ENCODE measurements at places on chromosomes 6 and 20.

DNA sequence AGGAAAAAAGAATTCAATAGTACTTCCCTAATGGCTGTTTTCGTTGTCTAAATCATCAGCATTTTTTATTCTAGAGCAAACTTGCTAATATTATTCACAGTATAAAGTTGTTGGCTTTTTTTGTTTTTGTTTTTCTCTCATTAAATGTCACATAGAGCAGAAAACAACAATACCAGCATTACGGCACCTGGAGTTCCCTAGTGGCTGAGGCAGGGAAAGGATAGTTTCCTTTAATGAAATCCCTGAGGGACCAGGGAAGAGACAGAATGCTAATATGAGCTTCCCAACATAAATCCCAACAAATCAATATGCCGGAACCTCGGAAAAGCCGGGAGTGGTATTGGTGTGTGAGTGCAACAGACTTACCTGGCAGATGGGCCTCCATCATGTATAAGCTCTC is 235.2 kb upstream of the ASCC3 start:
- DNase-seq, result peak; percentile 95

DNA sequence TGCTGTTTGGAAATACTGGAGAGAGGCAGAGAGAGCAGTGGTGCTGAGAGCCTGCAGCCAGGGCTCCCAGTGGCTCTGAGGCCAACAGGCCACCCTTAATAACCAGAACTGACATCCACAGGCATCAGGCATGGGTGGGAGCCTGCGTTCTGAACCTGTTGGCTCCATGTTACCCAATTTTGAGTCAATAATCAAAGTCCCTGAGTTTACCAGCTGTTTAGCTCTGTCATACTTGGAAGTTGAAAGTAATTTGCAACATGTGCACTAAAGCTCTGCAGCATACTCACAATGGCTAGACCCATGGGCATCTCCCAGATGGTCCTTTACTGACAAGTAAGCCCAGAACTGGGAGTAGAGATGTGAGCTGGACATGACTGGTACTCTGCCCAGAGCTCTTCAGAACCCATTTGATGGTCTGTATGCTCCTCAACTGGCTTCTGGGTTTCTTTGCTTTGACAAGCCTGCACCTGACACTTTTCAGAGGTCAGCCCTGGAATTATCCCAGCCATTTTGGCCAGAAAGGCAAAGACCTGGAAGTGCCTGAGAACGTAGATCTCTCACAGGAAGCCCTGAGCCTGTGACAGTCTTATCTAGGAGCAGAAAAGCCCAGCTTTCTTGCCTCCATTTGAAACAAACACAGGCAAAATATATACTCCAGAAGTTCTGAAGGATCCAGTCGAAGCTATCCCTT is 122.4 kb upstream of the CITED2 start:
- no peak for DNase-seq

DNA sequence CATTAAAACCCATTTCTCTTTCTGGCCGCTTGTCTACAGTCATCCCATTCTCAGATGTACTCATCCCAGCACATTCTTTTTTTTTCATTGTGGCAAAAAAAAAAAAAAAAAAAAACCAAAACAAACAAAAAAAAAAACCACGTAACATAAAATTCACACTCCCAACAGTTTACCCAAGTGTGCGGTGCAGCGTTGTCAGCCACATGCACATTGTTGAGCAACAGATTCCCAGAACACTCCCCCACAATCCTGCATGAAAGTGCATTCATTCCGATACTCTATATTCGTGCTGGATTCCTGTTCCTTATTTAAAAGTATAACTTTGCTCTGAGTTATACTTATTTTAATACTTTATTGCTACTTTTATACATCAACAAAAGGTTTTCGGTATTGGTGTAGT is 96.0 kb downstream of the SASH1 start:
- no peak for DNase-seq

GRCh38 chr6:37867756-37868446 is 48.4 kb downstream of the ZFAND3 start:
- no peak for DNase-seq

DNA sequence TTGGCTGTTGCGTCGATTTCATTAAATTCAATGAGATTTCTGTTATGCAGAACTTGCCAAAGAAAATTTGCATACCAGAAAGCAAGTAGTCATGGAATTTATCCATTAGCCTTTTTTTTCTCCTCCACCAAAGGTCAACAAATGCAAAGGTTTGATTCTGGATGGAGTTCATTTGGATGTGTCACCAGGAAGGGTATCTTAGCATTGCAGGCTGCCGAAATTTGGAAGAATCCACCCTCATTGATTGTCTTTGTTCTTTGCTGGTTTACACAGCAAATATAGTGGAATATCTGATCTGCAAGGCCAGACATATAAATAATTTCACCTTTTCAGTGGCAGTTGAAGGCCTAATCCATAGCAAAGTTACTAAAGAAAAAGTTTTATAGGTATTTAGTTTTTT is 229.4 kb upstream of the SLC35B3 start:
- no peak for DNase-seq

GRCh38 chr6:38567436-38567835 is 72.3 kb downstream of the BTBD9 start:
- DNase-seq, result peak; percentile 80

Measured in NCI-H524 treated with DMSO at 0.1 percent for 48 hours (cell line).